ENCODE measurements at places on chromosomes 7 and 10.

GRCh38 chr7:68158686-68159295, 1162.2 kb downstream of the TYW1 start:
- DNase-seq: no peak

DNA sequence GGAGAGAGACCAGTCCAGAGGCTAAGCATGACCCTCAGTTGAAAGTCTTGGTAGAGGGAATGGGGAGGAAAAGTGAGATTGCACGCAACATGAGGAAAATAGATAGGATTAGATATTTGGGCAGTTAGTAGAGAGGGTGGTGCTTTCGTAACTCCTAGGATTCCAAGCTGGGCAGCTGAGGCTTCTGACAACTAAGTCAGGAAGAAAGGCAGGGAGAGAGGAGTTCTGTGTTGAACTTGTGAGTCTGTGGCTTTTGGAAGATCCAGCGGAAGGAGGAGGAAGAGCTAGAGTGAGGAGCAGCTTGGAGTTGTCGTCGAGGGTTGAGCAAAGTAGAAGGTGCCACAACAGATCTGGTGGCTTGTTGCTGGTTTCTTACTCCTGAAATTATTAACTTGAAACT, 21.8 kb downstream of the CUL1 start:
- DNase-seq: no peak

DNA sequence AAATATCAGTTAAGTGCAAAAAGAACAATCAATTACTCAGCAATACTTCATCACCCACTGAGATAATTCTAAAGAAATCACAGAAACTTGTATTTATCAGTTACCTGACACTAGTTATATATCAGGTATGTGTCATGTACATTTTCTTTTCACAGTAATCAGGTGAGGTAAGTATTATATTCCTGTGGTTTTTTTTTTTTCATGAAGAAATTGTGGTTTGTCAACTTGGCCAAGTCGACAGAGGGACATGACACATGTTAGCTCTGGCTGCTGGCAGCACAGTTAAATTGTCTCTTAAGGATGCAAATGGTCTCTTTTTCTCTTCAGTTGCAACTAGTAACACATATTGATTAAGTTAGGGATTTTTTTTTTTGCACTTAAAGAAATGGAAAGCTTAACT, 13.7 kb upstream of the GPR141 start:
- no peak for DNase-seq

DNA sequence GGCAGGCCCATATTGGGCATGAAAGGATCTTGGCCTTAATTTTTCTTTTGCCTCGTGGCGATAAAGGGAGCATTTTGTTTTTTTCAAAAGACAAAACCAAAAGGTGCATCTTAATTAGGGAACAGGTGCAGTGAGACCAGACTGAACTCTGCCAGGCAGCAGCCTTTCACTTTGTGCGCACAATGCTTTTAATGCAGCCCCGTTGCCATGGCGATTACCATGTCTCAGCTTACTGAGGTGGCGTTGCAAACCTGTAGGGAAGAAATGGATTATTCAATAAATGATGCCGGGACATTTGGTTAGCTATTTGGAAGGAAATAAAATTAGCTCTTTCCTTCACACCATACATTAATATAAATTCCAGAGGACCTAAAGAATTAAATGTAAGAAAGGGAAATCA, 61.9 kb downstream of the MYL10 start:
- no peak for DNase-seq

- DNase-seq: no peak
Observed at GRCh38 chr7:123030631-123031030, 35.1 kb upstream of the TAS2R16 start.

DNA sequence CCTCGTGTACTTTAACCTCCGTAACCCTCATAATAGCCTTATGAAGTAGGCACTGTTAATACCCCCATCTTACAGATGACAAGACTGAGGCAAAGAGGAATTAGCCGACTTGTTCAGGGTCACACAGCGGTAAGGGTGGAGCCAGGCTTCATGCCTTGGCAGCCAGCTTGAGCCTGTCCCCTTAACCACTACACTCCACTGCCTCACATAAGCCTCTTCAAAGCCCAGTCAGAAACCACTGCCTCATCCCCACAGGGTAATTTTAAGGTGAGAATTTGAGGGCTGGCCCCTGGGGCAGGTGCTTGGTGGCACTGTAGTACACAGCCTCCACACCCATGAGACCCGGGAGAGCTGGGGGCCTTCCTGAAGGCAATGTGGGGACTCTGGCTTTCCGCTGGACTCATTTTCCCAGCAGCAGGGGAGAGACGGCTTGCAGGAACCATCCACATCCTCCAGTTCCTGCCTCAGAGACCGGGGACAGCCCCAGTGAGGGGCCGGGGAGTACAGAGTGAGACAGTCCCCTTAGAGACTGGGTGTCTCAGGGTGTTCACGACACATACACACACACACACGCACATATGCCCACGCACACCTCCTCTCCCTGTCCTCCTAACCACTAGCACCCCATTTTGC, 7.6 kb upstream of the C10orf105 start:
- peak; percentile 41 for DNase-seq

DNA sequence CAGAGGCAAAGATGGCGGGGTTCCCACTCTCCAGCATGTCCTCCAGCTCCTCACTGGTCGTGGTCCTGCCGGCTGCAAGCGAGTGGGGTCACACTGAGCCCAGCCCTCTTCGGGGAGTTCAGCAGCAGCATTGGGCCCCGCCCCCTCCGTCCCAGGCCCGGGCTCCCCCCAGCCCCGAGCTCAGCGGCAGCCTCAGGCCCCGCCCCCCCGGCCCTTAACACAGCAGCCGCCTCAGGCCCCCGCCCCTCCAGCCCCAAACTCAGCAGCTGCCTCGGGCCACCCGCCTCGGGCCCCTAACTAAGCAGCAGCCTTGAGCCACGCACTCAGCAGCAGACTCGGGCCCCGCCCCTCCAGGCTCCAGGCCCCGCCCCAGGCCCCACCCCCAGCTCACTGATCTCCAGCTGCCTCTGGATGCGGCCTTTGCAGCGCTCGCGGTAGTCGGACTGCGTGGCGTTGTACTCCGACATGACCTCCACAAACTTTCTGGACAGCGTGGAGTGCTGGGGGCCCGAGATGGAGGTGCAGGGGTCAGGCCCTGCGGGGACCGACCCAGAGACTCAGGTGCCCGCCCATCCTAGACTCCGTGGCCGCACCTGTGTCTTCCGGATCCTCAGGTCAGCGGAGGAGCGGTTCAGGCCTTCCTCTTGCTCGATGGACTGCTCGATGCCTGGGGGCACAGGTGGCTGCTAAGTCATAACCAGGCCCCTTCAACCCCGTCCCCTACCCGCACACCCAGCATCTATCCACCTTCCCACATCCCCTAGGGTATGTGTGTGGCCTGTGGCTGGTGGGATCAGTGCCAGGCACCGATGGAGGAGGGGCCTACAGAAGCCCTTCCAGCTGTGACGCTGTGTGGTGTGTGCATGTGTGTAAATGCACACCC, 15.5 kb downstream of the STX1A start:
- no peak for DNase-seq

- DNase-seq: no peak
Observed at GRCh38 chr7:13336227-13336626, 648.8 kb downstream of the ARL4A start.

All from stimulated activated CD4-positive, alpha-beta T cell treated with anti-CD3 and anti-CD28 coated beads, TNF-alpha, amount 100 ng/mL, for 1 hour (primary cell).